RPMI7951 (cell line): ENCODE measurements at places on chromosomes 16 and 17.

GRCh38 chr16:29943846-29944799 lies 17.8 kb upstream of the TMEM219 start:
- peak; percentile 98 for DNase-seq

DNA sequence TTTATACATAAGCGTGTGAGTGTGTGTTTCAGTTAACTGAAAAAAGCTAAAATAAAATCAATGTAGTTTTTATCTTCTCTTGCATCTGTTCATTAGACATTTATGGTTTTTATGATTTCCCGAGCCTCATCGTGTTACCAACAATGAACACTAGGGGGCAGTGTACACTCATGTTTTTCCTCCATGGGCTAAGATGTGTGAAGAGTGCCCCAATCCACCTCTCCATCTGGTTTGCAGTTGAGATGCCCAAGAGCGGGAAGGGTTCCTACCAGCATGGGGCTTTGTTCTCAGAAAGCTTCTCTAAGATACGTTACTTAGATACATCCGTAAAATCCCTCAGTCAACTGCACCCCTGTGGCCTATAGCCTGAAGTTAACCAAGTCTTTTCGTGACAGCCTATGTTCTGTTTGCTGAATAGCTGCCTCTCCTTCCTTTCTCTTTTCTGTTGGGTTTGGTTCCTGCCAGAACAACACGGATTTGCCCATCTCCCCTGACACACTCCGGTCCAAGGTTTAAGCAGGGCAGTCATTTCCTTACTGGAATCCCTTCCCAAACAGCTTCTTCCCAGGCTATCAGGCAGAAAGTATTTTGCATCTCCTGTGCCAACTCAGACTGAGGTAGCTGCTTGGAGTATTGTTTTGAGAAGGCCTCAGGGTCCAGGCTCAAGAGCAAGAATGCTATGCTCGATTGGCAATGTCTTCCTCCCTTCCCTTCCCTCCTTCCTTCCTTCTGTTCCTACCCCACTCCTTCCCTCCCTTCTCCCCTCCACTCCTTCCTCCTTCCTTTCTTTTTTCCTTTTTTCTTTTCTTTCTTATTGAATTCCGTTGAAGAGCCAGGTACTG lies 12.9 kb upstream of the ELAC2 start:
- peak; percentile 43 for DNase-seq

- no peak for DNase-seq
Measured at GRCh38 chr16:4962716-4963115, 4.6 kb downstream of the SEC14L5 start.

DNA sequence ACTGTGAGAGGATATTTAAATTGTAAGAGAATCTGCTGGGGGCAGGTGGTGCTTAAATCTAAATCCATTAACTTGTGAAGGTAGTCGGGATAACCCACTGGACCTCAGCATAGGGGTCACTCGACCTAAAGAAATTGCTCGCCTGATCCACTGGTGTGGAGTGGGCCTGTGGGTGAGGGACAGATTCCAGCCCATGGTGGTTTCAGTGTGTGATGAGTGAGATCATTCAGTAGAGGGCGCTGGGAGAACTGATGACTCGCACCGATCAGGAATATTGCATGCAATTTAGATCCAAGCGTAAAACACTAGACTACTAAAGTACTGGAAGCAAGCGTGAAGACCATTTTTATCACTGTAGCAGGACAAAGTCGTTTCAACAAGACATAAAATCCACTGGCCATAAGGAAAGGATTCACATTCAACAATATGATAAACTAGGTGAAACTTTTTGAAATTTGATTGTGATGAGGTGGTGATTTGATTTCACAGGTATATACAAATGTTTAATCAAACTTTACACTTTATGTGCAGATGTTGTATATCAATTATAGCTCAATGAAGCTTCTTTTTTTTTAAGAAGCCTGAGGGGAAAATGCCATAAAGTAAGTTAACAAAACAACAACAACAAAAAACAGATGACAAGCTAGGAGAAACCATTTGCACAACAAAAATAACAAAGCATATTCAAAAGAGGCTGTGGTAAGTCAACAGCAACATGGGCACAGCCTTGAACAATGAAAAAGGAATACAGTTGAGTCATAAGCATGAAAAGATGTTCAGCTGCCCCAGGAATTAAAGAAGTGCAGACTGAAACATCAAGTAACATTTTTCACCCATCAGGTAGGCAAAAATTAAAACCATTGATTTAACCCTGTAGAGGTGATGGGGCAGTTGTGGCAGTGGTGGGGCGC lies 7.5 kb upstream of the TMEM170A start:
- DNase-seq = peak; percentile 62

GRCh38 chr16:50025537-50025931 lies 509 bp downstream of the CNEP1R1 start:
- DNase-seq = peak; percentile 14

- DNase-seq = no peak
Measured at GRCh38 chr17:55533608-55534007, 22.4 kb upstream of the SMIM36 start.

GRCh38 chr16:84687715-84688114 lies 12.1 kb upstream of the USP10 start:
- peak; percentile 84 for DNase-seq
